ENCODE measurements at places on chromosomes 4 and X. TPM values are rescaled to one million over a fixed set of nuclear protein-coding genes. Genes with fewer than 3 reads are reported as not detected.

GRCh38 chr4:125433453-125433852, 118.7 kb downstream of the FAT4 start:
- DNase-seq = no peak

DNA sequence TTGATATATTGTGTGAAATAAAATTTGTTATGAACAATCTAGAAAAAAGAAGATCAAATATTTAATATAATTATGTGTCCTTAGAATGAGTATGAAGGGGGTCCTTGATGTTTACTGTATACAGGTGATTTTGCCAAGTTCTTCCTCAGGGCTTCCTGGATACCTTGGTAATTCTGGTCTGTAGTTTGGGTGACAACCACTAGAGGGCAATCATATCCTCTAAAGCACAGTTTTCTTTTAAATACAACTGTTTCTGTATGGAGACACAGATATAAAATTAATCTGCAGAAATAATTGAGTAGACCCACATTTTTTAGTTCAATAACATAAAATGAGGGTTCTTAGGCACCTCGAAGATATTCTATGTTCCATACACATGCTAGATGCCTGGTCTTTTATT, 157.7 kb downstream of the SPANXN1 start:
- no peak for DNase-seq

NDST4 gene
- total RNA-seq = not detected

- DNase-seq = no peak
Observed at GRCh38 chr4:163568843-163569242, 74.4 kb downstream of the TMA16 start.

GRCh38 chrX:42837101-42837726, 59.3 kb upstream of the PPP1R2C start:
- no peak for DNase-seq
